ENCODE measurements at places on chromosomes 7 and 10.
A peak's percentile ranks its signal among the peaks of the same experiment; 100 is the strongest.

- DNase-seq, result no peak
Observed at GRCh38 chr7:116740755-116741462, 68.9 kb downstream of the MET start.

DNA sequence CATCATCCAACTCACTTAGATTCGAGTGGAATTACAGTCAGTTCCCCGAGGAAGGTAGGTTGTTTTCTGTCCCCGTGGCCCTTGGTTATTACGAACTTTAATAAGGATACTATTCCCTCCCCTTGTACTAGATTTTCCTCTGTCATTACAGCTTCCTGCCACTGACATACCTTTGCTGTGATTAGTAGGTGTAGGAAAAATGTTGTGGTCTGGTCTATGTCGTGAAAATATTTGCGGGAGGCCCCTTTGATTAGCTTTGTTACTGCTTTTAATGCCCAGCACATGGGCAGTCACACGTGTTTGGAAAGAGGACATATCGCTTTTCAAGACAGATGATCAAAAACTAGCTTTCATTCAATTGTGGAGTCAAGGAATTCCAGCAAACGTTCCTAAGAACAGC lies 92.2 kb downstream of the GATA3 start:
- no peak for DNase-seq

DNA sequence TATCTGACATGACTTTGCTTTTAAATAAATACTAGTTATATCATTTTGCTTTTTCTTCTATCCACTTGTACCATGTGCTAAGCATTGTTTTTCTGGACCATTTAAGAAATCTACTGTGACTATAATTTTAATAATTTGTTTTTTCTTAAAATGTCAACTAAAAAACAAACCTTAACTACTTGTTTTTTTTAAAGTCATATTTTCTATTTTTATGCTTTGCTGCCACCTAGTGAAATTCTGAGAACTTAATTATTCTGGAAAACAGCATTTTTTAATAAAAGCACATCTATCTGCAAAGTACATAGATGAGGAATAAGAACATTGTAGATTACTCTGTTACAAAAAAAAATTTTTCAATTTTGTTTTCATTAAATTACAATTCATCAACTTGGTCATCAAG lies 47.4 kb downstream of the ORC5 start:
- DNase-seq, result peak; percentile 55

DNA sequence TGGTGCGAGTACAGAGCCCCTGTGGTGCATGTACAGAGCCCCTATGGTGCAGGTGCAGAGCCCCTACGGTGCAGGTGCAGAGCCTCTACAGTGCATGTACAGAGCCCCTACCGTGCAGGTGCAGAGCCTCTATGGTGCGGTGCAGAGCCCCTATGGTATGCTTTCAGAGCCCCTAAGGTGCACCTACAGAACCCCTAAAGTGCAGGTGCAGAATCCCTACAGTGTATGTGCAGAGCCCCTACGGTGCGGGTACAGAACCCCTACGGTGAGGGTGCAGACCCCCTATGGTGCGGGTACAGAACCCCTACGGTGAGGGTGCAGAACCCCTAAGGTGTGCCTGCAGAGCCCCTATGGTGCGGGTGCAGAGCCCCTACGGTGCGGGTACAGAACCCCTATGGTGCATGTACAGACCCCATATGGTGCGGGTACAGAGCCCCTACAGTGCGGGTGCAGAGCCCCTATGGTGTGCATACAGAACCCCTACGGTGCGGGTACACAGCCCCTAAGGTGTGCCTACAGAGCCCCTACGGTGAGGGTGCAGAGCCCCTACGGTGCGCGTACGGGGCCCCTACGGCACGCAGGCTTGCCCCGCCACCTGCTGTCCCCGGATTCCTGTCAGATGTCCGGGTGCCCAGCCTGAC lies 53.5 kb downstream of the MGMT start:
- DNase-seq, result no peak

DNA sequence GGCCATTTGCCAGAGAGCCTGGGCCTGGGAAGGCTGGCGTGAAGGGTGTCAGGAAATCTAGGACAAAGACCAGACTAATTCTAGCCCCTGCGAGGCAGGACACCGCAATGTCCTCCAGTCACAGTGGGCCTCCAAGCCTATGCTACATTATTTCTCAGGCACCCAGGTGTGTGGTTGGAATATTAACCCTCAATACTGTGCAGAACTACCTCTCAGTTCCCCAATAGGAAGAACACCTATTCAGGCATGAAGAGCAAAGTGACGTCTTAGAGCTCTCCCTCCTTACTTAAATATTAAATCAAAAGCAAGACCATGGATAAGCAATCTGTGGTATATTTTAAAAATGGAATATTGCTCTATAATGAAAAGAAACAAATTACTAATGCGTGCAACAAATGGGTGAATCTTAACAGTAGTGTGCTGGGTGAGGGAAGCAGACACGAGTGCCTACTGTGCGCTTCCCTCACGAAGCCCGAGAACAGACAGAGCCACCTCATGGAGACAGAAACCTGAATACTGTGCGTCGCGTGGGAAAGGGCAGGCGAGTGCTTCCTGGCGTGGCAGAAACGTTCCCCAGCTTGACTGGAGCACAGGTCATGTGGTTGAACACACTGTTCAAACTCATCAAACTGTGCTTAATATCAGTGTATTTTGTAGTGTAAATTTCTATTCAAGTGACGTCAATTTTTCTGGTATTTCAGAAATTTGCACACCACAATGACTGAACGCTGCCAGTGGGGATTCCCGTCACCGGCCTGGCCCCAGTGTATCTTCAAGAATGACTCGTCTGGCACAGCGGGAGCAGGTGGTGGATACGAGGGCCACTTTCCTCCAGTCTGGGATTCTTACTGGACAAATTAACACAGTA lies 15.5 kb upstream of the PTPRN2 start:
- DNase-seq, result no peak

- DNase-seq, result no peak
Observed at GRCh38 chr7:21941611-21942141, 4.0 kb downstream of the CDCA7L start.

- DNase-seq, result no peak
Observed at GRCh38 chr7:27176962-27177794, 3.1 kb upstream of the HOXA10 start.

DNA sequence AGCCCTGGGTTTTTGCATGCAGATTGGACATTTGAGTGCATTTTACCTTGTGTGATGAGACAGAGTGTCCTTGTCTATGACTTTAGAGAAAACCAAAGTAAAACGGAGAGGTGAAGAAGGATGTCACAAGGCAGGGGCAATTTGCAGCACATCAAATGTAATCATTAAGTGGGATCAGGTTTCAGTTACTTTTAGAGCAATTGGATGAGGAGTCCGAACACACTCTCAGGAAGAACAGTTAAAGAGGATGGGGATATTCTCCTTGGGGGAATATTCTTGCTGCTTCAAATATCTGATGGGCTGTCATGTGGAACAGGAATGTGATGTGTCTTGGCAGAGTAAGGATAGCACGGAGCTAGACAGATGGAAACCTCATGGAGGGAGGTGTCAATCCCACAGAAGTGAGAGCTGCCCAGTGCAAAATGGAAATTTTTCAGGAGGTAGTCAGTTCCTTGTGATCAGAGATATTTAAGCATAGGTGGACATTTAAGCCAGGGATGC lies 757 bp downstream of the RAB19 start:
- no peak for DNase-seq

DNA sequence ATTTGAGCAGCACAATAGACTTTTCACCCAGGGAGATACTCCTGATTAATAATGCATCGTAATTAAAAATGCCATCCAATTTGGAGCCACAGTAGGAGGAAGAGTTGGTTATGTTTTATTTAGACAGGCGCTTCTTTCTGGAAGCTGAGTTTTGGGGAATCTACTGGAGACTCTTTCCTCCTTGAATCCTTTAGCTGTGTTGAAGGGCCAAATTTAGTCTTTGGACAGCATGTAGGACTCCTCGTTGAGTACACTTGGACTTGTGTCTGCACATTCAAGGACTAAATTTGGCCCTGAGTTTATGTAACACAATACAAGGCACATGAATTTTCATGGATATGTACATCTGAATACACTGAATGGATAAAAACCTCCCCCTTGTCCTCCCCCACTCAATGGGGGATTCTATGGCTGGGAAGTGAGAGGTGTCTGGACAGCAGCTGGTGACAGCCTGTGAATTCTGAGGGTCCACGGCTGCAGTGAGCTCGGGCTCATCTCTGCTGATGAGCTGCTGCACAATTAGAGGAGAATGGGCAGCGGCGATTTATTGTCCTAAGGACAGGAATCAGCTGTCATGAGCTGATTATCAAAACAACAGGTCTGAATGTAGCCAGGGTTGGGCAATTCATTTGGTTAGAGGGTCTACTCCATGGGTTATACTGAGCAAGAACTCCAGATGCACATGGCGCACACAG lies 95.2 kb downstream of the PRTFDC1 start:
- DNase-seq, result no peak

DNA sequence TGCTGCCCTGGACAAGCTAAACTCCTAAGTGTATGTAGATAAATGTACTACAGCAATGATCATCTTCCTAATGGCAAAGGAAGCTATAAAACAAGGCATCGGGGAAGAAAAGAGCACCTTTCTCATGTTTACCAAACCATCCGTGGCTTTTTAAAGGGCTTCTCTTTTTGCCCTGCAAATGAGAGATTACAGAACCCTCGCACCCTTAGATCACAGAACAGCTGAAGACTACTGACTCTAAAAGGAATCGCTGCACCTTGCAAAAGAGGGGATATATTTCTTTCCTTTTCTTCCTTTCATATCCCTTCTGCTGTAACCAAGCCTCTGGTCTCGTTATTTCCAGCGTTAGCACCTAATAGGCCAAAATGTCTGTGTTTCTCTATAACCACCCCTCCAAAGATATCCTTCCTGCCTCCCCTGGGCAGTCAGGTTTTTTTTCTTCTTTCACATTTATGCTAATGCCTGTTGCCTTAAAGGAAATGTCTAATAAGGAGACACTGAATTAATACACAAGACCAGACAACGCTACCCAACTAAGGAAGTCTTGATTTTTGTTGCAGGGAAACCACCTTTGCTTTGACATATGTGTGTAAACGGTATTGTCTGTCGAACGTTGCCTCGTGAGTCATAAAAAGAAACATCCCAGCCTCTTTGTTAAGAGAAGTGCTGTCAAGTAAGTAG lies 10.5 kb downstream of the ST8SIA6 start:
- DNase-seq, result no peak

DNA sequence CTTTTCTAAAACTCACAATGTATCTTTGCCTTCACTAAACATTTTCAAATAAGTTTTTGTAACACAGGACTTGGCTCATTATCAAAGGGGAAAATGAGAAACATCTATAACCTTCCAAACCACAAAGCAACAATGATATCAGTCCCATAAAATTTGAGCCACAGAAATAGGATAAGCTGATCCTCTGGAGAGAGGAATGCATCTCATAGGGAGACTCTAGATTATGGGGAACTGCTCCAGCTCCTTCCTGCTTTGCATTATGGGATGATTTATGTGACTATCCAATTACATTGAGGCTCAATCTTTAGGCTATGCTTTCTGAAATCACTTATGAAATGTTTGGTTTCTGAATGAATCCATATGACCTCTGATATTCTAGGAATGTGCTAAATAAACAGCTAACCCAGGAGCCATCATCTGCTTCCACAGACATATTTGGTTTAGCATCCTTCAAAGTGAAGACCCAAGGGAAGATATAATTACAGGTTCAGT lies 70.4 kb downstream of the CUBN start:
- DNase-seq, result no peak

- no peak for DNase-seq
Observed at GRCh38 chr7:145360511-145361100, 524.8 kb upstream of the TPK1 start.

DNA sequence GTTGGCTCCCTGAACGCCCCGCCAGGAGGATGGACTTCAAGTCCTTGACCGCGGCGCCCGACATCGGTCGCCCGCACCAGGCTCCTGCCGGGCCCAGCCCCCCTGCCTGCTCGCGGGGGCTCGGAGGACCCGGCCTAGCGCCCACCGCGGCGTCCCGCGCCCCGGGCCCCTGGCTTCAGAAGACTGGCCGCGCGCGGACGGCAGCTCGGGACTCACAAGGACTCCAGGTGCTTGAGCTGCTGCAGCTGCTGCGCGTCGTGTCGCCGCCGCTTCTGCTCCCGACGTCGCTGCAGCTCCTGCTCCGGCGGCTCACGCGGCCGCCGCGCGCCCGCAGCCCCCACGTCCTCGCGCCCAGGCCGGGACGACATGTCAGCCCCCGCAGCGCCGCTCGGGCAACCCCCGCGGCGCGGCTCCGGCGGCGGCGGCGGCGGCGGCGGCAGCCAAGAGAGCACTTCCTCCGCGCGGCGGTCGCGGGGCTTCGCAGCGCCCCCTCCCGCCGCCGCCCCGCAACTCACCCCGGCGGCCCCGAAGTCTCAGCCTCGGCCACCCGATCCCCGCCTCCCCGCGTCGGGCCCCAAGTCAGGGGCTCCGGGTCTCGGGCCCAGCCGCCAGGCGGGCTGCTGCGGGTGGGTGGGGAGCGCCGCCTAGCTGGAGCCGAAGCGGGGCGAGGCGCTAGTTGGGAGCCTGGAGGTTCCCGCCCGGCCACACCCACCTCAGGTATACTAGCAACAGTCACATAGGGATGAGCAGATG lies at the start of gene RP9:
TSS of gene RP9 (minus strand) at position 400 of the 753 bp plus-strand sequence. CDS start at position 368, 32 bp downstream.
- peak; percentile 51 for DNase-seq
